ENCODE measurements at places on chromosomes 2 and 18.

GRCh38 chr18:36415171-36415570 is 117.7 kb downstream of the FHOD3 start:
- no peak for DNase-seq

- DNase-seq, result peak; percentile 16
Measured at GRCh38 chr2:26976237-26976636, 5.8 kb downstream of the MAPRE3 start.

GRCh38 chr2:161146209-161146775 is 13.9 kb upstream of the TANK start:
- DNase-seq, result no peak

- DNase-seq, result no peak
Measured at GRCh38 chr18:14768241-14768640, 20.3 kb downstream of the ANKRD30B start.

GRCh38 chr18:35861367-35862118 is 110.9 kb upstream of the RMP24 start:
- peak; percentile 35 for DNase-seq

GRCh38 chr2:27920148-27920885 is 29.8 kb downstream of the BABAM2 start:
- peak; percentile 87 for DNase-seq

DNA sequence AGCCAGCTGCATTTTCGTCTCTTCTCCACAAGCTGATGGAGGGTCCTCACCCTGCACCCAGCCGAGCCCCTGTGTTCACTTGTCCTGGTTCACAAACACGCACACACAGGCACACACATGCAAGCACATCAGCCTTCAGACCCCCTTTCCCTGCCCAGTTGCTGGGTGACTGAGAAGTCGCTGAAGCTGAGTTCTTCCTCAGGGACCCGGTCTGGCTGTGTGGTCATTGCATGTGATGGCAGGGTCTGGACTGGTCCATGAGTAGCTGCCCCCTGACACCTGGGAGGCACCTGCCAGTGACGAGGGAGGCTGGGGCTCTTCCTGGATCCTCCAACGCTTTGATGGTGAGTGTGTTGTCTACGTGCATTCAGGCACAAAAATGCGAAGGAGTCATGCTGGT is 546.1 kb upstream of the SALL3 start:
- DNase-seq, result no peak

DNA sequence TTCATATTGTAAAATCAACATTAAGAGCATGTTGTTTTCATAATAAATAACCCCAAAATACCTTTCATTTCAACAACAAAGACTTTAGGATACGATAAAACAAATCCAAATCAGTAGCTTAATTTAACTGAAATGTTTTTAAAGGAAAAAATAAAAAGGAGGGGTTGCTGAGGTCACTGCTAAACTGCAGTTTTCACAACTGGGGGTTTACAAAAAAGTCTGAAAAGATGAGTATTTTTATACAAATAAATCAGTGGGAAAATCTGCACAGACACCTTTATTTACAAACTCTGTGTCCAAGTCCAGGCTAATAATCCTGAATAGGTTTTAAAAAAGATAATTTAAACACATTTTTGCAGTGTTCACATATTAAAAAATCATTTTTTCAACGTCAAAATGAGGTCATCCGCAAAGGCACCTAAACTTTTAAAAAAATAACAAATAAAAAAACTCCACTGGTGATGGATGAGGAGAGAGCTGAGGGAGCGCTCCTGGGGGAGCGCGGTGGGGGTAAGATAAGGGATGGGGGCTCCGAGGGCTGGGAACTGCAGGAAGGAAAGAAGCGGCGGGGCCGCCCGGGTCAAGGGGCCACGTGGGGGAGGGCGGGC is 3.1 kb downstream of the DLX2 start:
- DNase-seq, result no peak

GRCh38 chr2:159326569-159327255 is 40.2 kb upstream of the WDSUB1 start:
- DNase-seq, result peak; percentile 55

- DNase-seq, result no peak
Measured at GRCh38 chr18:34495506-34495905, 214.6 kb upstream of the DTNA start.

GRCh38 chr18:49698525-49699025 is 114.8 kb downstream of the ACAA2 start:
- DNase-seq, result no peak

- DNase-seq, result no peak
Measured at GRCh38 chr2:128695646-128696220, 377.1 kb upstream of the HS6ST1 start.

DNA sequence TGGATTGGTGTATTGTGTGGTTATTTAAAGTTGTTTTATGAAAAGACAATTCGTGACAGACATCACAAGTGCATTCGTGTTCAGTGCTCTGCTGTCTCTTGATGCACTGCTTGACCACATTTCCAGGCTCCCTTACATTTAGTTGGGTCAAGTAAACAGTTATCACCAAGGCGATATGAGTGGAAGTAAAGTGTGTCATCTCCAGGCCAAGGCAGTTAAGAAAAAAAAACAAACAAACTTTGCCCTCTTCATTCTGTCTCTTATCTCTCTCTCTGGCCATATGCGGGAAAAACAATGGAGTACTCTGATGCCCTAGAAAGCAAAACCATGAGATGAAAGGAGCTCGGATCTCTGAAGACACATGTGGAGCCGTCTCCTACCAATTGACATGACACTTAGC is 131.1 kb downstream of the DSEL start:
- peak; percentile 77 for DNase-seq

GRCh38 chr18:79380816-79381806 is 14.6 kb upstream of the NFATC1 start:
- DNase-seq, result peak; percentile 31

Measured in iris pigment epithelial cell (primary cell).